PC-9 (cell line): ENCODE measurements at places on chromosomes 3 and 15.

DNA sequence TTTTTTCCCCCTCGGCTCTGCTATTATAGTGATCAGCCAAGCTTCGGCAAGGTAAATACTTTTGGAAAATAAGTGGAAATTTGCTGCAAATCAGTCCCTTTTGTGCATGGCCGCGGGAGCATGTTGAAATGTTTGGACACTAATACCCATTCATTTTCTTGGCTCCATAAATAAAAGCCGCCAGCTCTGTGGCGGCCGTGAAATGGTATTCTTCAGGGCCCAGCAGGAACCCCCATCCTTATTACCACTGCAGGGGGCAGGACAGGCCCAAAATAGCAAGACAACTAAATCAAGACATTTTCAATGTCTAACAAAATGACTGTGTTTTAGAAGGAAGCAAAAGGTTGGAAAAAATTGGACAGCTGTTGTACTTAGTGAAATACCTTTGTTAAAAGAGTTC is 362.3 kb downstream of the NR2F2 start:
- DNase-seq, result no peak

DNA sequence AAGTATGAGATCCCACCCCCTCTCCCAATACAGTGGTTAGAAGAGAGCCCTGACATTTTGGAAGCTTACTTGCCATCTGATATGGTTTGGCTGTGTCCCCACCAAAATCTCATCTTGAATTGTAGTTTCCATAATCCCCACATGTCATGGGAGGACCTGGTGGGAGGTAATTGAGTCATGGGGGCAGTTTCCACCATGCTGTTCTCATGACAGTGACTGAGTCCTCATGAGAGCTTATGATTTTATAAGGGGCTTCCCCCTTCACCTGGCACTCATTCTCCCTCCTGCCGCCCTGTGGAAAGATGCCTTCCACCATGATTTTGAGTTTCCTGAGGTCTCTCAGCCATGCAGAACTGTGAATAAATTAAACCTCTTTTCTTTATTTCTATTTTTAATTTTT is 28.8 kb upstream of the HES1 start:
- no peak for DNase-seq

DNA sequence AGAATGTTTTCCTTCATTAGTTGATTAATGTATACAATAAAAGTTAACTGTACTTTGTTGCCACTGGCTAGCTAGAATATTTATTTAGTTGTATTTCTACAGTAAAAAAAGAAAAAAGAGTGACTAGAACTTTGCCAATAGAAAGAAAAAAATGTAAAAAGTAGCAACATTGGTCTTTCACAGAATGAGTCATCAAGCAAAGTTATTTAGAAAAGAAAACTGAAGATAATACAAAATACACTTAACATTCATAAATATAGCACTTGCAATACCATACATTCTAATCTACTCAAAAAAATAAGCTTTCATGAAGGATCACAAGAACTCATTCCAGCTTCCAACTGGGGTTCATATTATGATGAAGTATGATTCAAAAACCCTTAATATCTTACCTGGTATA is 83.4 kb downstream of the AQR start:
- no peak for DNase-seq

DNA sequence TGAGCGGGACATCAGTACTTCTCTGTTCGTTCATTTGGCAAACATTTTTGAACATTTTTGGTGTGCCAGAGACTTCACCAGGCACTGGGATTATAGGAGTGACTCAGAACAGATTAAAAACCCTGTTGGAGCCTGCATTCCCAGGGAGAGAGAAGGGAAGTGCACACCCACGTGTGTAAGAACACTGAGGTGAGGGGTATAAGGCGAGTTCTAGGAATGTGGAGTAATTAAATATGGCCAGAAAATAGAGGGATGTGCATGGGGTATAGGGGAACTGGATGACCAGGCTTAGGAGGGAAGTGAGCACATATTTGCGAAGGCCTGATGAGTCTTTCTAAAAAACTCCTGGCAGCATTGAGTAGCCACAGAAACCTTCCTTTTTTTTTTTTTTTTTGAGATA is 401.2 kb upstream of the C2CD4B start:
- DNase-seq, result no peak

DNA sequence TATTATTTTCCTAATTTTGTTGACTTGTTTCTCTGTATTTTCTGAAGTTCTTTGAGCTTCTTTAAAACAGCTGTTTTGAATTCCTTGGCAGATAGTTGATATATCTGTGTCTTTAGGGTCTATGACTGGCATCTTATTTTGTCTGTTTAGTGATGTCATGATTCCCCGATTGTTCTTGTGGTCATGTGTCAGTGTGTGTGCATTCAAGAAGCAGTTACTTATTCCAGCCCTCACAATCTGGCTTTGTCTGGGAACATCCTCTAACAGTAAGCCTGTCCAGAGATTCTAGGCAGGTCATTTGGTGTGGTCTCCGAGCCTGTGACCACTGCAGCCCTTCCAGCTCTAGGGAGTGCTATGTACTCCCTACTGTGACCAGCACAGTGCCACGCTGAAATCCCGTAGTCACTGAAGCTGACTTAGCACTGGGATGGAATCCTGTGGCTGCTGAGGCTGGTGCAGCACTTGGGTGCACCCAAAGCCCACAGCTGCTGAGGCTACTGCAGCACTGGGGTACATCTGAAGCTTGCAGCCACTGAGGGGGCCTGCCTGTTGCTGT is 6.7 kb downstream of the LNP1 start:
- DNase-seq, result no peak

DNA sequence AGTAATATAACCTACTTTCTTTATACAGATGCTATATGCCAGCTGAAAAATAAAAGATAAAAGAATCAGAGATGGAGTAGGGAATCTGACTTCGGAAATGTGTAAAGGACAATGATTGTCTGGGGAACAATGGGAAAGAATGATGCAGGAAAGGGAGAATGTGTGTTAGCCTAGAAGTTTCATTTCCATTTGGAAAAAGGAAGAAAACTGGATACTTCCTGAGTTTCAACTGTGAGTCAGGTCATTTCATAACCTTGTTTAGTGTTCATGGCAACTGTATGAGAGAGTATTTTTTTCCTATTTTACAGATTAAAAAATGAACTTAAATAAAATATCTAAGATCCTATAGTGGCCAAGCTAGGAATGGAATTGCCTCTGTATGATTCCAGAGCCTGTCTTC is 261.3 kb upstream of the NECTIN3 start:
- DNase-seq, result no peak
